Cardiac atrium fibroblast (primary cell): ENCODE measurements at places on chromosomes 4 and X. TPM values are rescaled to one million over a fixed set of nuclear protein-coding genes. Genes with fewer than 3 reads are reported as not detected.

PCYT1B gene
- 0.72 and 0.97 TPM in 2 replicates for total RNA-seq

DCHS2 gene
- not detected in 2 replicates for total RNA-seq

TMEM31 gene
- 2.8 TPM in 1 of 2 replicates, not detected in the other for total RNA-seq

NPFFR2 gene
- total RNA-seq, result not detected in 2 replicates

GAGE1 gene
- not detected in 2 replicates for total RNA-seq

CSN1S1 gene
- total RNA-seq, result not detected in 2 replicates

MAGEB6B gene
- not detected in 2 replicates for total RNA-seq

CXCL8 gene
- total RNA-seq, result 343 and 870 TPM in 2 replicates

SPANXC gene
- total RNA-seq, result not detected in 2 replicates

NDNF gene
- total RNA-seq, result under 0.01 and 0.16 TPM in 2 replicates

ZCCHC12 gene
- not detected in 2 replicates for total RNA-seq

MAGED4B gene
- total RNA-seq, result 3.8 and 68.5 TPM in 2 replicates

HS3ST1 gene
- 1.5 and 1.8 TPM in 2 replicates for total RNA-seq

ADH1A gene
- not detected in 2 replicates for total RNA-seq

PLP1 gene
- 1.9 and 7.6 TPM in 2 replicates for total RNA-seq

ADH7 gene
- total RNA-seq, result not detected in 2 replicates

STPG2 gene
- total RNA-seq, result not detected in 2 replicates
